DND-41 (cell line): ENCODE measurements at places on chromosomes 5 and 9.

- no peak overlapping the region for H3K4me3 ChIP-seq
- no peaks in the 10 kb centered on the region for H3K4me1 ChIP-seq
- no peaks in the 10 kb centered on the region for H3K36me3 ChIP-seq
- H3K27me3 ChIP-seq: no peaks in the 10 kb centered on the region
- no peak for DNase-seq
Measured at GRCh38 chr9:105194234-105194633, 50.2 kb upstream of the SLC44A1 start.

DNA sequence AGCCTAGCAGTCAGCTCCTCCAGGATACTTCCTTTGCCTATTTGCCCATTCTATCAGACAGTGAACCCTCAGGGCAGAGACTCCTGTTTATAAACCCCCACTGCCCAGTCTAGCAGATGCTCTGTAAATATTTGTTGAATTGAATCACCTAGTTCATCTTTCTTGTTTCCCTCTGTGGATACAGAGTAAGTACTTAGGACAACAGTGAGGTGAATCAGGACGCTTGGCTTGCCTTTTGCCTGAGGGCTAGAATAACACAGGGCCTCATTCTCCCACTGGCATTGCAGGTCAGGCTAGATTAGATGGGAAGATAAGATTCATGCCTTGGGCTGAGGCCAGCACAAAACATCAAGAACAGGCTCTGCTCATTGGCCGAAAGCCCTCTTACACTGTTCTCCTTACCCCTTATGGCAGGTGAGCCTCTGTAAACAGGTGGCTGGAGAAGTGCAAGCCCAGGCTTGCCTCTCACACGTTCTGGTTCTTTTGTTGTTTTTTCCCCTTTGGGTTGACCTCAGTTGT is 22.2 kb downstream of the TNFSF8 start:
- H3K4me3 ChIP-seq: peak overlapping the region; percentile 9; the same call in 1 of the 2 replicates
- peak overlapping the region; percentile 96 for H3K27ac ChIP-seq

GRCh38 chr9:89597711-89598362 is 7.0 kb upstream of the GADD45G start:
- no peaks in the 10 kb centered on the region for H3K36me3 ChIP-seq
- peaks cover 10% of the 10 kb centered on the region for H3K27me3 ChIP-seq
- H3K4me1 ChIP-seq: no peaks in the 10 kb centered on the region
- DNase-seq: peak; percentile 52
- no peak overlapping the region for H3K27ac ChIP-seq

GRCh38 chr5:107893642-107894041 is 222.9 kb upstream of the EFNA5 start:
- H3K27ac ChIP-seq: no peak overlapping the region
- no peak overlapping the region for H3K4me3 ChIP-seq
- H3K36me3 ChIP-seq: no peaks in the 10 kb centered on the region
- H3K27me3 ChIP-seq: no peaks in the 10 kb centered on the region

- H3K36me3 ChIP-seq: no peaks in the 10 kb centered on the region
- H3K4me3 ChIP-seq: no peak overlapping the region
- no peak overlapping the region for H3K27ac ChIP-seq
- H3K27me3 ChIP-seq: no peaks in the 10 kb centered on the region
Measured at GRCh38 chr5:178322736-178323540, 90.3 kb upstream of the PHYKPL start.

GRCh38 chr9:129280236-129280622 is 102.2 kb upstream of the IER5L start:
- no peaks in the 10 kb centered on the region for H3K36me3 ChIP-seq
- H3K27me3 ChIP-seq: no peaks in the 10 kb centered on the region
- H3K4me3 ChIP-seq: no peak overlapping the region
- H3K27ac ChIP-seq: no peak overlapping the region

- H3K4me3 ChIP-seq: no peak overlapping the region
- DNase-seq: no peak
- H3K4me1 ChIP-seq: no peaks in the 10 kb centered on the region
- H3K27ac ChIP-seq: no peak overlapping the region
Measured at GRCh38 chr9:5518171-5518936, 8.0 kb downstream of the PDCD1LG2 start.

GRCh38 chr5:116528519-116529234 is 45.9 kb downstream of the SEMA6A start:
- no peak for DNase-seq
- no peak overlapping the region for H3K4me3 ChIP-seq
- no peaks in the 10 kb centered on the region for H3K36me3 ChIP-seq

DNA sequence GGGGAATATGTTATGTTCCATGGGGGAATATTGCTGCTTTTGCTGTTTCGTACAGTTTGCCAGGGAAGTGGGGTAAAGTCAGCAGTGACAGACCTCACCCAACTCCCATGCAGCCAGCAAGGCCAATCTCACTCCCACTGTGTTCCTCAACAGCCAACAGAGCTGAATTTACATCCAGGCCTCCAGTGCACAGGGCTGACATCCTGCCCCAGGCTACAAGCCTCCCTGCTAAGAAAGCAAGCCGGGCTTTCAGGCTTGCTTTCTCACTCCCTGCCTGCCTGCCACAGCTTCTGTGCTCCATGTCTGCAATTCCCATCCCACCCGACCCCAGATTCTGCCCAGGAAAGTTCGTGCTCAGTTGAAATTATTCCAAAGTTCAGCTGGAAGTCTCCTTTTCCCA is 25.5 kb upstream of the SNCAIP start:
- no peaks in the 10 kb centered on the region for H3K36me3 ChIP-seq
- no peak for DNase-seq

GRCh38 chr5:142866563-142867275 is 96.5 kb downstream of the ARHGAP26 start:
- peak; percentile 59 for DNase-seq
- H3K4me3 ChIP-seq: no peak overlapping the region
- H3K27ac ChIP-seq: peak overlapping the region; percentile 49
- H3K36me3 ChIP-seq: no peaks in the 10 kb centered on the region
- H3K4me1 ChIP-seq: peaks cover 14% of the 10 kb centered on the region
